ENCODE measurements at places on chromosomes 2 and 18. TPM values are rescaled to one million over a fixed set of nuclear protein-coding genes. Genes with fewer than 3 reads are reported as not detected.

HPCAL1 gene
- polyA plus RNA-seq = 89.2 TPM

HJURP gene
- not detected for polyA plus RNA-seq

CNGA3 gene
- not detected for polyA plus RNA-seq

CPLX4 gene
- not detected for polyA plus RNA-seq

UNC80 gene
- polyA plus RNA-seq = not detected

PLGLB2 gene
- not detected for polyA plus RNA-seq

VWA3B gene
- polyA plus RNA-seq = not detected

GRHL1 gene
- polyA plus RNA-seq = 0.16 TPM

Measured in IgD-negative memory B cell (primary cell).